ENCODE measurements at places on chromosomes 3 and 15.

DNA sequence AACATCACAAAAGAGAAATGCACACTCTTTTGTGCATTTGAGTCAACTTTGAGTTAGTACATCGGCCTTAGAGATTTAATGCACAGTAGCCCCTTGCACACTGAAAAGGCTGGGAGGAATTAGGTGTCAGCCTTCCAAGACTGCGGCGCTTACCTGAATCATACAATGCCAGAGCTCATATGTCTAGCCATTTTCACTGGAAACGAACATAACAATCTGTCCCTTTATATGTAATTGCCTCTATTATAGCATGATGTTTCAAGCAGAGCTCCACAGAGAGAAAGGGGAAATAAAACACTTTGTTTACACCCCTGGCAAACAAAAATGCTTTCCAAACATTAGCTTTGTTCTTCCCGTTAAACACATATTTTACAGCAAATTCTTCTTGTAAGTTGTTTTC is 315.7 kb upstream of the SLCO3A1 start:
- DNase-seq: no peak

DNA sequence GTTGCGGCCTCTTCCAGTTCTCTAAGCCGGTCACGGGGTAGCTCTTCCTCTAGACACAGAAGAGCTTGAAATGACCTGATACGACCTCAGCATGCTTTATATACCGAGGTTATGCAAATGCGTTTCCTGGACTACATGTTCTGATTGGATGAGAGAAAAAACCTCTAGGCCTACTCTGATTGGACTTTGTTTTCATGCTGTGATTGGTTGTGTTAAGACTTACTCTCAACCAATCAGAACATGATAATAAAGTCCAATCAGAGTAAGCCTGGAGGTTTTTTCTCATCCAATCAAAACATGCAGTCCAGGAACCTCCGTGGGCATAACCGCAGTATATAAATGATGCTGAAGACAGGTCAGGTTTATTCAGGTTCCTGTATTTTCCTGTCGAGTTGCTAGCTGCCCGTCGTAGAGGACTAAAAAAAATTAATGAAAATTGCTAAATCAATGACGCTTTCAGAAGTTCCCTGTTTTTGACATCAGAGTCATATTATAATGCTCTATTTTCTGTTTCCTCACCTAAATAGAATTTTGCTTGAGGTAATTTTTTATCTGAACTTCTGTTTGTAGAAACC is 177.4 kb downstream of the POTEB3 start:
- no peak for DNase-seq

GRCh38 chr3:115698851-115699591 is 75.7 kb downstream of the GAP43 start:
- no peak for DNase-seq

GRCh38 chr15:59338414-59338813 is 34.3 kb downstream of the MYO1E start:
- no peak for DNase-seq

- no peak for DNase-seq
These were observed 122.8 kb downstream of the GHSR start for GRCh38 chr3:172325461-172325860.

DNA sequence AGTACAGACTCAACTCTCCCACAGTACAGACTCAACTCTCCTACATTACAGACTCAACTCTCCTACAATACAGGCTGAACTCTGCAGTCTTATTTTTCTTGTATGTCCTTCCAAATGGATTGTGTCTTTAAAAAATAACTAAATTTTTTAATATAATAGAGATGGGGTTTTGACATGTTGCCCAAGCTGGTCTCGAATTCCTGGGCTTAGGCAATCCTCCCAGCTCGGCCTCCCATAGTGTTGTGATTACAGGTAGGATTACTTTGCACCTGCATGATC is 31.2 kb upstream of the UBXN7 start:
- no peak for DNase-seq

DNA sequence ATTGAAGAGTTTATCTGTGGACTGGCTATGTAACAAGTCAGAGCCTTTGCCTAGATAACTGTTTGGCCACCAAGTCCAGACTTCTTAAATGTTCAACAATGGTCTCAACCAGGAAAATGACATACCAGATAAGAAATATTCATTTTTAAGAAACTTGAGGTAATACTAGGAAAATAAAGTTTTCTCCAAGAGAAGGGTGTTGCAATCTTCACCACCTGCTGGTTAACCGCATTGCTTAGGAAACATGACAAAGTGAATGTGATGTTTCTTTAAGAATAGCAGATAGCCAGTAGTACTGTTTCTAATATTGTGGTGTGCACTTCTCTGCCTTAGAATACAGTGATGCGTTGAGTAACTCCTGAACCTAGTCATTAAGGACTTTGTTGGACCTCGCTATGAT is 321.5 kb upstream of the CADM2 start:
- DNase-seq: no peak

DNA sequence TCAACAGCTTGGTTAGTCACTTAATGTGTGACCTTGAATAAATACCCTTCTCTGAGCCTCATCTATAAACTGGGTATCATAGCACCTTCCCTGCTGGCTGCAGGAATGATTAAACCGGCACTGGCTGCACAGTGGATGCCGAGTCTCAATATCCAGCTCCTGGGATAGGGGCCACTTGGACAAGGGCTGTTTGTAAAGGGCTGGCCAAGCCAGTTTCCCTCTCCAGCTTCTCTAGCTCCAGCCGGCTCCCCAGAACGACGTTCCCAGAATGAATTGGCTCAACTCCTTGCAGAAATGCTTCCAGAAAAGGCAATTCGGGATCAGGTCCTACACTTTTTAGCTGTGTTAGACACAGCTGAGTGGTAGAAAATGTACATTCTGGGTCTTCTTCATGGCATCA is 58.8 kb downstream of the LSM3 start:
- DNase-seq: no peak

- DNase-seq: no peak
These were observed 297.9 kb downstream of the FHIT start for GRCh38 chr3:60953351-60953750.

DNA sequence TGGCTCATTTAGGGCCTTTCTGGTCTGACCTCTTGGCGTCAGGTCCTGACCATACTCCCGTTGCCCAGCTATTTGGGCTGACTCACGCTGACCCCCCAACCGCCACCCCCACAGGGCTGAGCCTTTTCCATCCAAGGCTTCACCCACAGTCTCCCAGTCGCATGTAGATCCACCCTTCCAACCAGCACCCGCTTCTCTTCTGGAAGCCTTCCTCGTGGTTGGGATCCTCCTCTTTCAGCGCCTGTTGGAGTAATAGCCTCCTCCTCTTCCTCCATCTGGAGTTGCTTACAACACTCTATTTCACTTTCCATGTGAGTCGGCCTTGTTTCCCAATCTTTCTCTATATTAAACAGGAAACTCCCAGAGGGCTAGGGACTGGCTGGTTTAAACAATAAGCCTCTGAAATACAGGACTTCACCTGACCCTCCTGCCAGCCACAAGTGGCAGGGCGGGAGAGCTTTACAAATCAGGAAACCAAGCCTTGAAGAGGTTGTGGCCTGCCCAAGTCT is 2.1 kb upstream of the ALAS1 start:
- DNase-seq: no peak

GRCh38 chr15:100601163-100601562 is 821 bp downstream of the LINS1 start:
- DNase-seq: no peak

Data from GM18507 (cell line).